HS-27A (cell line): ENCODE measurements at places on chromosomes 12 and 14.

DNA sequence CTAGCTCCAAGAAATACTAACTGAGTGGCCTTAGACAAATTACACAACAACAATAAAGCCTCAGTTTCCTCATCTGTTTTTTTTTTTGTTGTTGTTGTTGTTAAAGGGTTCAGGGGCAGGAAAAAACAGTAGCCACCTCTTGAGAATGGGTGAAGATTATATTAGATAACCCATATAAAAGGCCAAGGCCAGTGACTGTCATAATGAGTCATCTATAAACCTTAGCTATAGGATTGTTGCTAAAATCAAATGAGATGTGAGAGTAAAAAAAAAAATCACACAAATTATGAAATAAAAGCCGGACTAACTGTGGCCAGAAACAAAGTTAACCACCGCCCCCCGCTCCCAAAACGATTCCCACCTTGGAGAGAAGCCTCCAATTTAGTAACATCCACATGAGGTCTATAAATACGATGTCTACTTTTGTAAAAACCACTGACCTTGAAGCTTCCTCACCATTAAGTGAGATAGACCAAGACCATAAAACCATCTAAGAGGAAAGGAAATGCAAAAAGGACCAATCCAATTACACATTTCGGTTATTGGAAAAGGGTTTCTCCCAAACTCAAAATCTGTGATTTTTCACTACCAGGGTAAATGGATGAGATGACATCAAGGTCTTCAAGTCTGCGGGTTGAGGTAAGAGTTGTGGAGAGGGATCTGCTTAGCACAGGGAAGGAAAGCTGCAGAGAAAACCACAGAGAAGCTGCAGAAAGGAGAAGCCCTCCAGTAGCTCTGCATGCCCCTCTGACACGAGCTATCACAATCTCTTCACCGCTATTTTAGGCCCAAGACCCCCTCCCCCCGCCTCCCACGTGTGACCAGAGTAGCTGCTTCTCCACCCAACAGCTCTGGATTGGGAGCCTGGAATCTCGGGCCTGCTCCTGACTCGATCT, 1.0 kb downstream of the NAA25 start:
- no peak for DNase-seq

DNA sequence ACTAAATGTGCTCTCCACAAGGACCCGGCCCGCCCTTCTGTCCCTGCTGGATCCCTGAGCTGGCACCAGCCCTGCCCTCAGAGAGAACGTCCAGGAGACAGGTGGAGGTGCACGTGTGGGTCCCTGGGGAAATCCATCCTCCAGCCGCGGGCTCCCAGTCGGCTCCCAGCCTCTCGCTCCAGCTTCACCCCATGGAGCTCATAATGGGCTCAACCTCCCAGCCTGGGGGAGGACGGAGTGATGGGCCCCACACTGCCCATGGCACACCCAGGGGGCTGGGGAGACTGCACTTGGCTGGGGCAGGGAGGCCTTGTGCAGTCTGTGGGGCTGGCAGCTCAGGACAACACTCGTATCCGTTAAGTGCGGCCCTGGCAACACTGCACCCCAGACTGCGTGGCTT, 250.5 kb downstream of the TMEM121 start:
- DNase-seq = no peak

GRCh38 chr12:14994610-14995009, 21.8 kb downstream of the PDE6H start:
- no peak for DNase-seq

DNA sequence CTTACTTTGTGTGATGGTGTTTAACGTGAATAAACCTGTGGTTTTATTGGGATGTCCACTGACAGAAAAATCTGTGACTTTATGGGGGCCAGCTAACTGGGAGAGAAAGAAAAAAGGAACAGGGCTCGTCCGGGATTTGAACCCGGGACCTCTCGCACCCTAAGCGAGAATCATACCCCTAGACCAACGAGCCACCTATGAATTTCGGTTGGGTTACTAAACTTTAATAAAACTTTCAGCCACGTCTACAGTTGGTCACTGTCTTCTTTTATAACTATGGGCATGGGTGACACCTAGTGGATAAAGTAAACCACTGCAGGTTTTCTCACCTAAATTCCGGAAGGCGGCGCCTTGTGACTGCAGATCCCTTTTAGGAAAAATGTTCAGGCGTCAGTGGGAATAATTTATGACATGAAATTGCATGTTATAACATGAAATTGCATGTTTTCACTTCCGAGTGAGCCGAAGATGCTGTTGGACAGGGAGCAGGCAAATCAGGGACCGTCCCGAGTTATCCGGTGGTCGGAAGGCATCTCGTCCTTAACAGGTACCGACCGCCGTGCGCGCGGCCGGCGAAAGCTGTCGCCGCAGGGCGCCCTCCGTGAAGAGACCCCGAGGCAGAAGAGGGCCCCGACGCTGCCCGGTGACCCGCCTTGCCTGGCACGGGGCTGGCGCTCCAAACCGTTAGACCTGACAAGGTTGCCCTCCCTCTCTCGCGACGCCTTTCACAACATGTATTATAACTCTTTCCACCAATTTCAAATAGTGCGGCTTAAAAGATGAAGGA, 18.2 kb upstream of the RNASE12 start:
- peak; percentile 94 for DNase-seq

DNA sequence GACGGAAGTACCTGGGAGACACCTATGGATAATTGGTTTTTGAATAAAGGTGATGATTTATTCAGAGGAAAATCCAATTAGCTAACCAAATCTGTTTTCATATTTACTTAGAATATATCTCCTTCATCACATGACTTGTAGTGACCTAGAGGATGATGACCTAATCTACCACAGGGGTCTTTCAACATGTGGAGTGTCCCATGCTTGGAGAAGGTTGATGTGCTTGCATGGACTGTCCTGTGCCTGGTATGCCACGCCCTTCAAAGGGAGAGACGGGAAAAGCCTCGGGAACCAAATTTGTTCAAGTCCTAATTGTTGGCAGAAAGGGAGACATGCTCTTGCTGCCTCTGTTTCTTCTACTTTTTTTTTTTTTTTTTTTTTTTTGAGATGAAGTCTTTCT, 11.8 kb upstream of the PAPLN start:
- no peak for DNase-seq

- no peak for DNase-seq
Observed at GRCh38 chr12:112322441-112322840, 59.8 kb downstream of the HECTD4 start.

DNA sequence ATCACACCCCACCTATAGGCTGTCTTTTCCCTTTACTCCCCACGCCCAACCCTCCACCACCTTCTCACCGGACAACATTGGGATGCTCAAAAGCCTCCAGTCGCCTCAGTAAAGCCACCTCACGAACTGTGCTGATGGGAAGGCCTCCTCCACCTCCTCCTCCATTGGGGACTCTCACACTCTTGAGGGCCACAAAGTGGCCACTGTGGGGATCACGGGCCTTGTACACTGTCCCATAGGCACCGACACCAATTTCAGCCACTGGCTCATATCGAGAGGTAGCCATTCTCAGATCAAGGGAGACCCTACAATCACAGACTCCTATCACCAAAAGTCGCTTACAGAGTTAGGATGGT, 700 bp downstream of the CDK4 start:
- no peak for DNase-seq

- DNase-seq = no peak
Observed at GRCh38 chr12:84290168-84290567, 622.4 kb downstream of the SLC6A15 start.

DNA sequence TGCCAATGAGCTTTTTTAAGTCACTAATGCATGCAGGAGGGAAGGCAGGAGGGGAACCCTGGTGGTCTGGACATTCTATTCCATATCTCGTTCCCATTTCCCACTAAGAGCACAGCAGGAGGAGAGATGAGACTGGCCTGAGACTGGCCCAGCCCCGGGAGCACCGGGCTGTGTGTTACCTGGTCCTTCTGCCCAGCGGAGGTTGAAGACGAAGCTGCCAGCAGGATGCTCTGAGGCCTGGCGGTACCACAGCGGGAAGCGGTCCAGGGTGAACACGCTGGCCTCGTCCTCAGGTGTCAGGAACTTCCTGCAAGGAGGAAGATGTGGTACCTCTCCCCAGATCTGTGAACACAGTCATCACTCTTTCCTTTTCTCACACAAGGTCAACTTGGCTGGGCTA, 23.9 kb downstream of the LRTM2 start:
- DNase-seq = no peak

DNA sequence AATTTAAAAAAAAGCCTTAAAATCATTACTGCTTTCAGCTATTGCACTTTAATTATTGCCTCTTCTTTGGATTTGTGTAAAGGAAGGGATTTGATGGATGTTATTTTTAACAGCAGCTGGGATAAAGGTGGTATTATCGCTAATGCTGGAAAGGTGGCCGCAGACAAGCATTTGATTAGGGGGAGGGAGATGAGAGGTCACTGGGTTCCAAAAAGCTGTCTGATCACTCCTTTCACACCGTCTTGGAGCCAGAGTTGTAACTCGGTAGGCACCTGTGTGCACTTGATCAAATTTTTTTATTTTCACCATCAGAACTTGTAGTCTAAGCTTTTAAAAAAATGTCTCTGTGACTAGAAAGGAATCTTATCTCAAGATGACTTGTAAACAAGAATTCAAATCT, 99.8 kb downstream of the AKAP6 start:
- DNase-seq = no peak

GRCh38 chr14:90641615-90642243, 174.5 kb downstream of the TTC7B start:
- no peak for DNase-seq

- DNase-seq = no peak
Observed at GRCh38 chr14:53110096-53110495, 43.0 kb downstream of the DDHD1 start.

GRCh38 chr12:10369557-10370415, 20.1 kb downstream of the KLRK1 start:
- no peak for DNase-seq

DNA sequence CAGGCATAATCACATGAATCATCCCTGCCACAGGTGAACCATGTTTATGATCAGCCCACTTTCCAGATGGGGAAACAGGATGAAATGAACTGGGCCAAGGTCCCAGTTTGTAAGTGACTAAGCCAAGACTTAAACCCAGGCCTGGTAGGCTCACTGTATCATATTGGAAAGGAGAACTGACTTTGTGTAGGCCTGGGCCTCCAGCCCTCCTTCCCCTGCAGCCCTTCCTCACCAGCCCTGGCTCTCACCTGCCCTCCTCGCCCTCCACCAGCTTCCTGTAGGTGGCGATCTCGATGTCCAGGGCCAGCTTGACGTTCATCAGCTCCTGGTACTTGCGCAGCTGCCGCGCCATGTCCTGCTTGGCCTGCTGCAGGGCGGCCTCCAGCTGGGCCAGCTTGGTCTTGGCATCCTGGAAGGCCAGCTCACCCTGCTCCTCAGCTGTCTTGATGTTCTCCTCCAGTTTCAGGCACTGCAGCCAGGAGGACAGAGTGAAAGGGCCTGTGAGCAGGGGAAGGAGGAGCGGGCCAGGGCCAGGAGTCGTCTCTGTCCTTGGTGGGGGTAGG, 19.8 kb downstream of the KRT80 start:
- no peak for DNase-seq

GRCh38 chr12:132766380-132767085, 4.9 kb upstream of the ANKLE2 start:
- DNase-seq = no peak

DNA sequence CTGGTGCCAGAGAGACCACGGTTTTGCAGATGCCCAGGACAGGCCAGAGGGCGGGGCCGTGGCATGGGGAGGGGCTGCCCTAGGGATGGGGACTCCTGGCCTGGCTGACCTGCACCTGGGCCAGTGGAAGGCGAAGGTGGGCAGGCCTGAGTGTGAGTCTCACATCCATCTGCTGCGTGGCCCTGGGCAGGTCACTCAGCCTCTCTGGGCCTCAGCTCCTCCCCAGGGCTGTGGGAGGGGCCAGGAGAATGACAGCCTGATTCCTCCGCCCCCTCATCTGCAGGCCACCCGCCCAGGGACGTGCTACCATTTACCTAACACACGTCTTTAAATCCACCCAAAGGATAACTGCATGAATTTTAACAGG, 90.9 kb downstream of the GALNT9 start:
- DNase-seq = no peak

DNA sequence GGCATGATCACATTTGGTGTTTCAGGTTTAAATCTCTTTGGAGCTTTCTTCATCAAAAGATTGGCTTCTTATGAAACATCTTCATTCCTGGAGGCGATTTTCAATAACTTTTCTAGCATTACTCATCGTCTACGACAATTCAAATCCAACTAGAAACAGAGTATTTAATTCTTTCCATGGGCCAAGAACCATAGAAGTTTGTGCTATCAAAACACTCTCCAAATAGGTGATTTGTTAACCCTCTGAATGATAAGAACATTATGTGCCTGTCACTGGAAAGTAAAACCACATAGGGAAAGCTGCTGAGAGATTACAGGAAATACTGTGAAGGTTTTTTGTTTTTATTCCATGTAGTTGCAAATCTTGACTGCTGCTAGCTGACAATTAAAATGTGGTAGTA, 6.9 kb upstream of the DCN start:
- DNase-seq = no peak

- DNase-seq = no peak
Observed at GRCh38 chr12:26554332-26554731, 278.7 kb downstream of the ITPR2 start.

DNA sequence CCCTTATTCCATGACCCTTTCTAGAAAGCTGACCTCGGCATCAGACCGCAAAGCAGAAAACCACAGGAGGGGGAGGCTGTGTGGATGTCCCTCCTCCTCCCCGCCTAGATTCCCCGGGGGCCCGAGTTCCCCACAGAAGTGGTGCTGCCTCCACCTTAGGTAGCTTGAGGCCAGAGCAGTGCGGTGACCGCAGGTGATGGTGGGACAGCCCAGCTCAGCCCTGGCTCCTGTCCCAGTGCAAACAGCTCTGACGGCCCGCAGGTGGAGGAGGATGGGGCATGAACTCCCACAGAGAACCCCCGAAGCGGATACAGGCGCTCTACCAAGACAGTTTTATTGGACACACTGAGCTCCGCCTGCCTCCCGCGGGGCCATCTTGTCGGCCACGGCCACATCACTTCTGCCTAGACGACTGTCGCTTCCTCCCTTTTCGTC, 19.5 kb downstream of the ARL6IP4 start:
- no peak for DNase-seq

GRCh38 chr12:96906498-96906848, 584 bp upstream of the NEDD1 start:
- no peak for DNase-seq

GRCh38 chr12:64390275-64390851, at the start of gene C12orf56:
C12orf56 (minus strand) TSS chr12:64390758; CDS start chr12:64390565, 193 bp downstream.
- no peak for DNase-seq

DNA sequence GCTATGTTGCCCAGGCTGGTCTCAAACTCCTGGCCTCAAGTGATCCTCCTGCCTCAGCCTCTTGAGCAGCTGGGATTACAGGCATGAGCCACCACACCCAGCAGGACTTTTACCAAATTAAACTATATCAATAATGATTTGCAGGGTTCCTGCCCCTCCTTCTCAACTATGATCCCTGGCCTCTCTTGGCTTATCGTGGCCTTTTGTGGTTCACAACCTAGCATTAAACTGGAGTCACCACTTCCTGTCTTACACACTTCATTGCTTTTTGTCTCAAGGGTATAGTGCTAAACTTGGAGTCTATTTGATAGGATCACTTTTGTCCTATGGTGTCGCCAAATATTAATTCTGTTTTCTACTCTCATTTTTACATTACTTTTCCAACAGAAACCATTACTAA, 64.5 kb downstream of the SEC23A start:
- no peak for DNase-seq
